NCI-H69 (cell line): ENCODE measurements at places on chromosomes 1 and 21.
A peak's percentile ranks its signal among the peaks of the same experiment; 100 is the strongest.

DNA sequence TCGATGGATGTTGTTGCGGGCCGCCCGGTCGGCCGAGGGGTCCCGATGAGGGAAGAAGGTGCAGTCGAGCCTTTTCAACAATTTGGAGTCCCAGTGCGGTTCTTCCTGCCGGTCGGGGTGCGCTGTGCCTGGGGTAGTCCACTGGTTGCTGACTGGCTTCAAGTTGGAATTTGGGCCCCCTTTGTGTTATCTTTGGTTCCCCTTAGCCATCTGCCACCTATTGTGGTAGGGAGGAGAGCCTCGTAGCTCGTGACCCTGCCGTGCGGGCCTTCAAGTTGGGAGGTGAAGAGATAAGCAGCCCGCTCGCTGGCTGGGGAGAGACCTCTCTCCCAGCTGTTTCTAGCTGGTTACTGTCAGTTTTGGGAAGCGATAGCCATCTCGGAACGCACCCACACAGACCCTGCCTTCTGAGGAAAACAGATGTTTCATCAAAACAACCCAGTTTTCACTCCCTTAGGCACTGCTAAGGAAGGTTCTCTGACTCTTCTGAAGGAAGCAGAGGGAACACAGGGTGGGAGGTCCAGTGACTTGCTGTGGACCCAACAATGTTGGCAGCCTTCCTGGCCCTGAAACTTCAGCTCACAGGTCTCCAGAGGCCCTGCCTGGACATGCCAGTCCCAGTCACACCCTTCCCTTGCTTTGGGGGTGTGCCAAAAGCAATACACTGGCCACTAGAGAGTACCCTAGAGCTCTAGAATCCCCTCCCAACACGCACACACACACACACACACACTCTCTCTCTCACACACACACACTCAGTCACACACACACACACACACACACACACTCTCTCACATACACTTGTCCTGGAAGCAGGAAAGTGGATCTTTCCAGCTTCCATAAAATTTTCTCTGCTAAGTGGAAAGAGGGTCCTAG lies 1.0 kb downstream of the BTG2 start:
- DNase-seq: peak; percentile 93

- DNase-seq: peak; percentile 72
These were observed 161.9 kb upstream of the COL6A1 start for GRCh38 chr21:45819478-45820170.

DNA sequence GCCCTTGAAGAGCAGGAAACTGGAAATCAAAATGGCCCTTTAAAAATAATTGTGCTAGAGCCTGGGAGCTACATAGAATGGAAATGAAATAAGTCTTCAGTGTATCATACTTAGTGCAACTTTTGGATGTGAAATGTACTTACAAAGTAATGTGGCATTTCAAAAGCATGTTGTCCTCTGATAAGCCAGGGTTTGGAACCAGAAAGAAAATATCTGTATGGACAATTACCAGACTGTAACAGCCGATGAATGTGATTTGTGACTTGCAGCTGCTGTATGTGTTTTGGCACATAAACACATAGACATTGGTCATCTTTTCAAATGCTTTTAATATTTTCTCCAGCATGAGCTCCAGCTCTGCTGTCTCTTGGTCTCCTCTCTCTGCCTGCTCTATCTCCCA lies 546.4 kb downstream of the OMA1 start:
- DNase-seq: no peak

GRCh38 chr21:31505975-31506374 lies 153.5 kb upstream of the SOD1 start:
- peak; percentile 90 for DNase-seq

DNA sequence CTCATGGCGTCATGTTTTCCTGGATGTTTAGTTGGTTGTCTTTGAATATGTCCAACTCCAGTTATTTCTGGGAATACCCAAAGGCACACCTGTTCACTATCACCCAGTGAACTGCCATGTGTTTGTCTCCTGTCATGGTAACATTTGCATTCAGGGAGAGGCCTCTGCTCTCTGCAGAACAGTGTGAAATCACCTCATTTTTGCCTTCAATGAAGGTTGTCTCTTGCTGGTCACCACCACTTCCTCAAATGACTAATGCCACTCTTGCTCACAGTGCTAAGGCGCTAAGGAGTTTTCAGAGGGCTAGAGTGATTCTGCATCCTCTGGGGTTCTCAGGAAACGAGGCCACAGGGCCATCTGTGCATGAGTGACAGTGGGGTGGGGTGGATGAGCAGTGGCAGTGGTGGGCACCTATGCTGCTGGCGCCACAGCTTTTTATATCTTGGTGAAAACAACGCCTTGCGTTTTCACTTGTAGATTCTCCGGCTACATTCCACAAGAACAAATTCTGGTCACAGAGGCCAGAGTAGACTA lies 60.0 kb upstream of the ATP5PO start:
- no peak for DNase-seq

DNA sequence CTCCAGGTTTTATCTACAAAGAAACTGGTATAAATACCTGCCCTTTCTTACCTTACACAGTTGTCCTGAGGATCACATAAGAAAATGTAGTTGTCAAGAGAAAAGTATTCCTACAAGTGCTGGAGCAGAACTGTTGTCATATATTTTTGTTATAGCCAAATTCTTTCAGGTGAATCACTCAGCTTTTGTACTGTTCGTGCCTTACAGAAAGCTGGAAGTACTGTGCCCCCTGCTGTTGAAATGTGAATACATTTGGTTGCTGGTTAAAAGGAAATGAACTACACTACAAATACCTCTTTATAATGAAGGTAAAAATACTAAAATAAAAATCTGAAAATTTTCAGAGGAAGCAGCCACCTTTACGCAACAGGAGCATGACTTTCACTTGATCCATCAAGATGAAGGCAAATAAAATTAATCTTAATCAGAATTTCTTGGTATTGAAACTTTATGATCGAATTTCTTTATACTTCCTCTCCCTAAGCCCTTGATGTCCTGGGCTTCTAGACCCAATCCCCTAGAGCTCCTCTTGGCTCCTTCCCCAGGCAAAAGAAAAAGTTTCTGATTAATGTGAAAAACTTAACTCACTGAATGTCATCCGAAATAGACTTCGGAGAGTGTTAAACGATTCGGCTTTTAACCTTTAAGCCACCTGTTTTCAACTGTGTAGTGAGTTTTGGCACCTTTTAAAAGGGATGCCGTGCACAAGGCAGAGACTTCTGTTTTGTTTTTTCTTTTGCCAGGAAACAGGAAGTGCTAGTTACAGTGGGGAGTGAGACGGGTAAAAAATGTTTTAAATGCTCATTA lies 12.5 kb downstream of the CHML start:
- DNase-seq: peak; percentile 62

DNA sequence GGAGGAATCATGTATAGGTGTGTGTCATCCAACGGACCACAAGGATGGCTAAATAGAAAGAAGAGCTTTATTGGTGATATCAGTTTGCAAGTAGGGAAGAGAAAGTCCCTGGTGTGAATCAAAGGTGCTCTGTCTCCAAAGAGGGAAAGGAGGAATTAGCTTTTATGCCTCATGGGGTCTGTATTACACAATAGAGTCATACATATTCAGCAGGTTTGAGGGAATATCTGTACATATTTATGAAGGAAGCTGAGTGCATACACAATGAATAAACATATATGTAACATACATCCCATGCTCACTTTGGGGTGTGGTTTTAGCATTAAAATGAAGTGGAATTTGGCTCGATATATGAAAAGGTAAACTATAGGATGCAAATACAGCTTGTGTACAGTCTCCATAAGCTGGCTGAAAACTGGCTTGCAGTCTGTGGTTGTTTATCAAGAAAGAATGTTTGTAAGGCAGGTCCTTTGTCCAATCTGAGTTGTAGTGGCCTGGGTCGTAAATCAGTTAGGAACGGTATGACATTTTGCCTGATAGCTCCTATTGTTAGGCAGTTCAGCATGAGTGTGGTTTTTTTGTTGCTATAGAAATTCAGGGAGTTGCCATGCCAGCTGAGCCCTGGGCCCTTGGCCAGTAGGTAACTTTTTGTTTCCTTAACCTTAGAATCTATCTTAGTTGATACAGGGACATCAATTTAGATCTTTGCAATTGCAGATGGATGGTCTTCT lies 198.0 kb upstream of the ZP4 start:
- DNase-seq: peak; percentile 83

GRCh38 chr1:205107327-205107726 lies 14.5 kb downstream of the RBBP5 start:
- DNase-seq: no peak

DNA sequence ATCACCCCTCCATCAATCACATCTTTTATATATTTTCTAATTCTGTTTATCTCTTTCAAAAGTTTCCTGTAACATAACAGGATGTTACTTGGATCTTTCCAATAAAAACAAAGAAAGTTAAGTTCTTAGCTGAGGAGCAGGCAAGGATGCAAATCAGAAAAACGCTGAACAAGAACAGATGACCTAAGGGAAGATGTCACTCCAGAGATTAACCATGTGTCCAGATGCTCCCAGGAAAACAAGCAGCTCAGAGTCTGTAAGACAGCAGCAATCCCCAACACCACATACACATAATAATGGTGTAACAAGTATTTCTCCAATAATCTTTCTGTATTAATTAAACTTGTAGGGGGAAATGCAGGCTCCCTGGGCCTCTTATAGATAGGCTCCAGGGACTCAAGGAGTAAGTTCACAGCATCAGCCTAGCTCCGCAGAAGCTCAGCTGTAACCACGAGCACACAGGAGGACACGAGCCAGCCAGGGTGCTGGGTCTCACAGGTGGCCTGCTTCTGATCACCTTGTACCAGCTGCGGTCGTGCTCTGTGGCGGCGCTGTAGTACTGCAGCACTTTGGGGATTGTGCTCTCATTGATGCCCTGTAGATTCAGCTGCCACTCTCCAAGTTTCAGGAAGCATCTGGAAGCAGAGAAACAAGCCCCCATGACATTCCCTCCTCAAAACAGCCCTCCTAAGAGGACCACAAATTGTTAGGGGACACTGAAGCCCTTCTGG lies 33.1 kb upstream of the EXOSC10 start:
- no peak for DNase-seq

GRCh38 chr1:64171246-64171645 lies 32.2 kb upstream of the UBE2U start:
- DNase-seq: no peak

- DNase-seq: no peak
These were observed 51.9 kb upstream of the FMOD start for GRCh38 chr1:203402629-203403337.

DNA sequence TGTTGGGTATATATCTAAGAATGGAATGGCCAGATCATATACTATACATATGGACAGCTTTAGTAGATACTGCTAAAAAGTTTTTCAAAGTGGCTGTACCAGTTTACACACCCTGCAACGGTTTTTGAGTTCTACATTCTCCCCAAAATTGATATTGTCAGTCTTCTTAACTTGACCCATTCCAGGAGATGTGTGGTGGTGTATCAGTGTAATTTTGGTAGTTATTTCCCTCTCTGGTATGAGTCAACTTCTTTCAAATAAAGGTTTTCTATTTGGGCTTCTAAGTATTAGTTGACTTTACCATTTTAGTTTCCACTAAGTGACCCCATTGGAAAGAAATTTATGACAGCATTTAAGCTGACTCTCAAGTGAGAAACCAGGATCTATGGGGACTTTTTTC lies 29.2 kb downstream of the INKA2 start:
- no peak for DNase-seq

DNA sequence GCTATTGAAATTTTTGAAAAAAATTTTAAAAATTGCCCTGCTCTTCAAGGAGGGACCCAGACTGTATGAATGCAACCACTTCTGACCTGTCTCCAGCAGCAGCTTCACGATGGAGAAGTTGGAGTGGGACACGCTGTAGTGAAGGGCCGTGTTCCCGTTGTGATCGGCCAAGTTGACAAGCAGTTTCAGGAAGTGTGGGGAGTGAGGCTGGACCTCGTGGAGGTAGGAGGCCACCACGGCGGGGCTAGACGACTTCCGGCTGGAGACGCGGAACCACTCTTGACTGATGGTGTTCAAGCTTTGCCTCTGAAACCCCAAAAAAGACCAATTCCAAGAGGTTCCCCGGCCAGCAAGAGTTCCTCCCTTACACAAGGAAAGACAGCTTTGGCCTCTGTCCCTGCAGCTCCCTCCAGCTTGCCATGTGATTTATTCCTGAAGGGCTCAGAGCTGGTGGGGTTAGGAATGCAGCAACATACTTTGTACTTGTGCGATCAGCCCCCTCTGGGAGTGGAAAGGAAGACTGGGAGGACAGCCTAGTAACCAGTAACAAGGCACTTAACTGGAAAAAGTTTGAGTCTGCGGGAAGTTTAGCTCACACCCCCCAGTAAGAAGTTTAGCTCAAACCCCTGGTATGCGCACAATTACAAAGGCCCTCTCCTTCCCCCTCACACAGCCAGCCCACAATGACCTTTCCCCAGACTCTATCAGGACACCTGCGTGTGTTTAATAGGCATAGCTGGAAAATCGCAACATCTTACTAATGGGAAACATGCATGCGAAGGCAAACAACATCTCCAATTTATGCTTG lies 56.0 kb downstream of the KANK4 start:
- no peak for DNase-seq

- no peak for DNase-seq
These were observed 59.5 kb downstream of the IRF2BP2 start for GRCh38 chr1:234550341-234551031.

DNA sequence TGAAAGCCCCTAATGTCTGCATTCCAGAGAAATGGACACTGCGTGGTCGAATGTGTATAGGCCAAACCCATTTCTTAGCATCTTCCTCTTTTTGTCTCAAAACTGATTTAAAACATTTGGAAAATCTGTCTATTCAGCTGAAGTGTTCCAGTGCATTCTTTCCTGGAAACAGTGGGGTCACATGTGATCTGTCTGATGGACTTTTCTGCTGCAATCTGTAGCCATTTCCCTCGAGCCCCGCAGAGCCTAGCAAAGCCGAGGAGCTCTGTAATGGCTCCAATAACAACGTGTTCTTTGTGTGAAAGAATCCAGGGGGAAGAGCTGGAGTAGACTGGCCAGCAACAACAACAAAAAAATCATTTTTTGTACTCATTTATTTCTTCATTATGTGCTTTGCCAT lies 329.3 kb downstream of the BARHL2 start:
- DNase-seq: no peak

- DNase-seq: no peak
These were observed 48.7 kb upstream of the TEKT2 start for GRCh38 chr1:36035154-36035553.

DNA sequence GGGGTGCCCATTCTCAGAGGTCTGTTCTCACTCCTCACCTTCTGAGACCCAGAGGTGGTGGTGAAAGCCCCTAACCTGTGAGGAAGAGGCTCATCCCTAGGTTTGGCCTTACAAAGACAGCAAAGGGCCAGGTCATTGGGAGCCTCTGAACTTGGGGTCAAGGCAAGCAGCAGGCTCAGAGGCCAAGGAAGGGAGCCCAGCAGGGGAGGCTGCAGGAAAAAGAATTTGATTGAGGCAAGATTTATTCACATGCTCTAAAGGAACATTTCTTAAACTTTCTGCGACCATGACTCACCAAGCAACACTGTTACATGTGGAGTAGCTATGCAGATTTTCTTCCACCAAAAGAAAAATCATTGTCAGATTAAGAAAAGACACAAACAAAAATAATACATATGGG lies 132.5 kb upstream of the SYT6 start:
- no peak for DNase-seq

- DNase-seq: peak; percentile 90
These were observed 90.0 kb downstream of the SELENOF start for GRCh38 chr1:86823821-86824500.
